CD4-positive, alpha-beta T cell treated with Interleukin-1 beta for 1 hour (primary cell): ENCODE measurements at places on chromosomes 1 and 21.

GRCh38 chr1:80054129-80054528 is 1047.6 kb upstream of the ADGRL4 start:
- DNase-seq = no peak

- DNase-seq = no peak
Measured at GRCh38 chr1:145891143-145891542, 5.5 kb upstream of the ANKRD35 start.

- DNase-seq = no peak
Measured at GRCh38 chr1:153397924-153398651, 7.2 kb upstream of the S100A8 start.

- no peak for DNase-seq
Measured at GRCh38 chr21:32717851-32718316, 9.9 kb downstream of the SYNJ1 start.

DNA sequence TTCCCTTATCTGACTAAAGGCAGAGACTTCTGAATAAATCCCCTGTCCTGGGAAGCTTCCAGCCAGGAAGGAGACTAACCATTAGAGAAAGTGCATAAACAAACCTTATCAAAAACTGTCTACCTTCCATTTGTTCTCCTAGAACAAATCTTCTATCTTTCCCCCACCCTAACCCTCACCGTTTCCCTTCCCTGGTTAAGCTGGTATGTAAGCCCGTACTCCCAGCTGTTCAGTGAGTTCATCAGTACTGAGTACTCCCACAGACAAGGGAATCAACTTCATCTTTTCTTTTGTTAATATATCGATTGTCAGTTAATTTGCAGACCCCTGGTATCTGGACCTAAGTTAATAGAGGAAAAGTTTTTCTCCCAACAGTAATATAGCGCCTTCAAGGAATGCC is 20.1 kb upstream of the COG2 start:
- no peak for DNase-seq

- no peak for DNase-seq
Measured at GRCh38 chr1:93056214-93056613, 22.9 kb upstream of the MTF2 start.

- DNase-seq = no peak
Measured at GRCh38 chr1:8941906-8942305, 3.8 kb upstream of the CA6 start.

GRCh38 chr1:61183471-61184039 is 101.2 kb downstream of the NFIA start:
- DNase-seq = no peak

GRCh38 chr1:12339811-12340543 is 110.1 kb downstream of the VPS13D start:
- DNase-seq = no peak

DNA sequence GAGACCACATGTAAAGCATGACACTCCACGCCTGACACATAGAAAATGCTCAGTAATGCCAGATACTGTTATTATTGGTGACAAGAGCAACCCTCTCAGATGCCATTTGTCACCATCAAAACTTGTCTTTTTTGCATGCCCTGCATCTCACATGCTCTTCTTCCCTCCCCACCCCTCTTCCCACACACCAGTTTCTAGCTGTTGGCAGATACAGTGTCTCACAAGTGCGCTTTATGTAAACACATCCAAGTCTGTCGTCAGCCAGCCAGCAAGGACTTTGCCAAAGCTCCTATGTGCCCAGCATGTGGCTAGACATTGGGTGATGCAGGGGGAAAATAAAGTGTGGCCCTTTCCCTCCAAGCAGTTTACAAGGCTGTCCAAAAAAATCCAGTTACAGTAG is 44.9 kb upstream of the EPHA8 start:
- DNase-seq = no peak

DNA sequence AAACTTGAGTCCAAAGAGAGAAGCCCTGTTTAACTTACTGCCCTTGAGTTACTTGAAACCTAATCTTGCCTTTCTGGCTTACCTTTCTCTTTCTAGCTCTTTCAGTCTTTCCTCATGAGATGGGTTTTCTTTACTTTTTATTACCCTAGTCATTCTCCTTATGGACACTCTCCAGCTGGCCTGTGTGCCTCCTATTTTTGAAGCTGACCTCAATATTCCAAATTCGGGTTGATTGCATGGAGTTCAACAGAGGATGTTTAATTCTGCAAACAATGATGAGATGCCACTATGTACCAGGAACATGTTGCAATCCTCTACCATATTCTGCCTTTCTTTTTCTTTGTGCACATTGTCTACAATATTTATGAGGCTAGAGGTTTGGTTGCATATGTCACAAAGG is 20.7 kb downstream of the DNAJC6 start:
- DNase-seq = no peak

DNA sequence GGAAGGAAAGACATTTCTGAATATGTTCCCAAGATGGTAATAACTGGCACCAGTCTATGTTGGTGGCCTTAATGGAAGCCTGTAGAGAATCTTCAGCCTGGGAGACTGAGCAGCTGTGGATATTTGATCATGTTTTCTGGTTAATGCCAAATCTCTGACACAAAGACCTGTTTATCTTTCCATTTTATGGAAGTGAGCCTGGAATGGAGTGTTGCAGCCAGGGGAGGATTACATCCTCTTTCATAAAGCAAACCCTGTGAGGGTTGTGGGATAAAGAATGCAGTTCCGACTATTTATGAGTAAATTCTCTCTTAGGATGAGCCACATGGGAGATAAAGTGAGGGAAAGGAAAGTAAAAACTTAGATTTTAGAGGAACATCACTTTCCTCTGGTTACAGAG is 144.1 kb downstream of the PCP4 start:
- no peak for DNase-seq

- DNase-seq = no peak
Measured at GRCh38 chr21:41765420-41765821, 1.4 kb downstream of the RIPK4 start.

- DNase-seq = no peak
Measured at GRCh38 chr1:235286667-235287066, 41.3 kb downstream of the ARID4B start.

DNA sequence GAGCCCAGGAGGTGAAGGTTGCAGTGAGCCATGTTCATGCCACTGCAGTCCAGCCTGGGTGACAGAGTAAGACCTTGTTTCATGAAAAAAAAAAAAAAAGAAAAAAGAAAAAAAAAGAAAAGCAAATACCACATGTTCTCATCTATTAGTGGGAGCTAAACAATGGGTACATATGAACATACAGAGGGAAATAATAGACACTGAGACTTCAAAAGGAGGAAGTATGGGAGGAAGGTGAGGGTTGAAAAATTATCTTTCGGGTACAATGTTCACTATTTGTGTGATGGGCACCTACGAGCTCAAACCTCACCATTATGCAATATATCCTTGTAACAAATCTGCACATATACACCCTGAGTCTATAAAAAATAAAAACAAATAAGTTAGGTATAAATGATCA is 6.4 kb downstream of the ITGB3BP start:
- DNase-seq = no peak
